NCI-H2029 treated with DMSO at 0.1 percent for 48 hours (cell line): ENCODE measurements at places on chromosomes 4 and X.
A peak's percentile ranks its signal among the peaks of the same experiment; 100 is the strongest.

GRCh38 chr4:83340692-83341343 lies 6.2 kb upstream of the HPSE start:
- no peak for DNase-seq

DNA sequence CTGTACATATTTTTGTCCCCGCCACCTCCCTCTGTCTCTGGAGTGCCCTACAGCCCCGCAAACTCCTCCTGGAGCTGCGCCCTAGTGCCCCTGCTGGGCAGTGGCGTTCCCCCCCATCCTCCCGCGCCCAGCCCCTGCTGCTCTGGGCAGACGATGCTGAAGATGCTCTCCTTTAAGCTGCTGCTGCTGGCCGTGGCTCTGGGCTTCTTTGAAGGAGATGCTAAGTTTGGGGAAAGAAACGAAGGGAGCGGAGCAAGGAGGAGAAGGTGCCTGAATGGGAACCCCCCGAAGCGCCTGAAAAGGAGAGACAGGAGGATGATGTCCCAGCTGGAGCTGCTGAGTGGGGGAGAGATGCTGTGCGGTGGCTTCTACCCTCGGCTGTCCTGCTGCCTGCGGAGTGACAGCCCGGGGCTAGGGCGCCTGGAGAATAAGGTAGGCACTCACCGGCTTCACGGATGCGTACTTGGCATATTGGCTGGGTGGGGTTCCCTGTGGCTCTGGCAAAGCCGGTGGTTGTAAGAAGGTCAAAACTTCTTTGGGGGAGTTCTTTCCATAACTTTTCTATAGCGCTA lies 653 bp downstream of the HHIP start:
- DNase-seq: no peak

DNA sequence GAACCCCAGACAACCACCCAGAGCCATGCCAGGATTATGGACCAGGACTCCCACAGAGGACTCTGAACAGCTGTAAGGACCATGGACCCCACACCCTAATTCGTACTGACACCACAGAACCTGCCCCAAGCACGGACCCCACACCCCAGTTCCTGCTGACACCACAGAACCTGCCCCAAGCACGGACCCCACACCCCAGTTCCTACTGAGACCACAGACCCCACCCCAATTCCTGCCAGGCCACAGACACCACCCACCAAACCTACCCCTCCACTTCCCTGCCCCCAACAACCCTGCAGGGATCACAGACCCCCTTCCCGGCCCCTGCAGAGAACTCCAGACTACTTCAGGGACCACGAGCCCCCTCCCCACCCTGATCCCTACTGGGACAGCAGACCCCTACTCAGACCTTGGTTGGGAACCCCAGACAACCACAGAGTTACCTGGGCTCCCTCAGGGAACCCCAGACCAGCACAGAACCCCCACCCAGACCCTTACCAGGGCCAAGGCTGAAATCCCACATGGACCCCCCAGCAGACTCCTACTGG lies 1.4 kb upstream of the DHRSX start:
- DNase-seq: no peak

- peak; percentile 11 for DNase-seq
Measured at GRCh38 chrX:74924449-74925224, 615 bp downstream of the NEXMIF start.

GRCh38 chr4:141761926-141762325 lies 125.5 kb downstream of the IL15 start:
- no peak for DNase-seq

GRCh38 chrX:10875995-10876394 lies 235.1 kb upstream of the HCCS start:
- DNase-seq: no peak

DNA sequence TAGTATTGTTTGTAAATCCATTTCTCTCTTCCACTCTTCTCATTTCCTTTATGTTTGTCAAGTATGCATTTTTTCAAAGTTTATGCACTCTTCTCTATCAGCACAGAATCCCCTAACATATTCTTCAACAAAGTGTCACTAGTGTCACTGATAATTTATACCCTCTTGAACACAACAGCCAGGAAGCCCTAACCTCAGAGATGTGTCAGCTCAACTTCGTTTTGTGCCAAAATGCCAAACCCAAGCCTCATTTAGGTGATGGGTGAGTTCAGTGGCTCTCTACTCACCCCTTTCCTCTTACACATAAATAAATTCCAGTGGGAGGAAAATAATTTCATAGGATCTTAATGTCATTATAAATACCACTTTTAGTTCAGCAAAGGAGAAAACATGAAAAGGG lies 22.4 kb upstream of the P2RY10 start:
- no peak for DNase-seq

DNA sequence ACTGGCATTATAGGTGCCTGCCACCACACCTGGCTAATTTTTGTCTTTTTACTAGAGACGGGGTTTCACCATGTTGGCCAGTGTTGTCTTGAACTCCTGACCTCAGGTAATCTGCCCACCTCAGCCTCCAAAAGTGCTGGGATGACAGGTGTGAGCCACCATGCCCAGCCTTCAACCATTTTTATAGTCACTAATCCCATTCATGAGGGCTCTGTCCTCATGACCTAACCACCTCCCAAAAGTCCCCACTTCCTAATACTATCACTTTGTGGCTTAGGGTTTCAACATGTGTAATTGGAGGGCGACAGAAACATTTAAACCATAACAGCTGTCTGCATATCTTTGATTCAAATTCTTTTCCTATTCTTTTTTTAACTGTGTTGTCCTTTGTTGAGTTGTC lies 229.6 kb upstream of the AGA start:
- no peak for DNase-seq

DNA sequence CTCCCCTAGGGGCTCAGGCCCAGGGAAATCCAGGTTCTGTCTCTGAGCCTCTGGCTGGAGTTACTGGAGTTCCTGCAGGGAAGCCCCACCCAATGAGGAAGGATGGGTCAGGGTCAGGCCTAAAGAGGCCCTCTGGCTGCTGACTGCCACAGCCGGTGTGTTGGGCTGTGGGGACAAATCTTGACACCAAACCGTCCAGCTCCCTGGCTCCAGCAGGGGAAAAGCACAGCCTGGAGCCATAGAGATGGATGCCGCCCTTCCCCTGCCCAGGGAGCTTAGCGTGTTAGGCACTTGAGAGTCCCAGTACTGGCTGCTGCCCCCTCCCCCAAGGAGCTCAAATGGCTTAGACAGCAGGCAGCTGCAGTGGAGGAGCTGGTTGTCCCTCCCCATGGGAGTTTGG lies 321.3 kb upstream of the LCORL start:
- DNase-seq: no peak

- DNase-seq: no peak
Measured at GRCh38 chrX:110944311-110944750, 148.7 kb upstream of the CHRDL1 start.

GRCh38 chrX:50098749-50099148 lies 102.1 kb downstream of the AKAP4 start:
- no peak for DNase-seq

DNA sequence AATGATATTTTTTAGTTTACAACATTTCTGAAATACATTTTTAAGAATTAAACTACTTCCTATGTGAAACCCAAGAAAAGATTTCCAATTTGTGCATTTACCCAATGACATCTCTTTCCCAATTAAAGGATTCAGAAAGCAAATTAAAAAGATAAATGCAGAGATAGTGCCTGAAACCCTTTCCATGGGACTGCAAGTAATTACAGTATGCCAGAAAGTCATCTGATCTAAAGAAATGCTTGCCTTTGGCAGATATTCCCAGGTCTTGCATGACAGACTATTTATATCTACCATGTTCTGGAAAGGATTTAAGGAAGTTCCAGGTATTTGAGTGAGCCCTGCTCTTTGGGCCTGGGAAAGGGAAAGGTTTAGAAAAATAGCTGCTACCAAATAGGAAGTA lies 41.6 kb upstream of the CXorf38 start:
- DNase-seq: no peak

GRCh38 chrX:46838486-46838870 lies 1.6 kb downstream of the RP2 start:
- no peak for DNase-seq

DNA sequence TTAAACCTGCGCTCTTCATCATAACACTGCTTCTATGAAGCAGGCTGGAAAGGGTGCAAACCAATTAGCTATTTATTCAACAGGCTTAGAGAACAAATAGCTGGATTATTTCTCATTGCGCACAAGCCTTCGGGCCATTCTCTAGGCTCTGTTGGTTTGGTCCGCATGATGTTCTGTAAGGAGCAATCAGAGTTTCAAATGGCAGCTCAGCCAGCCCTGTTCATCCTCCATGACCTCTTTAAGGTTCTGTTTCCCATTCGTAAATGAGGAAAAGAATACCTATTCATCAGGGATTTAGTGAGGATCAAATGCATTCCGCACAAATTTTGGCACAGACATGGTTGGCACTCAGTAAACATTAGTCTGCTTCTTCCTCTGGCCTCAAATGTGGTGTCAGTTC lies 15.5 kb upstream of the GPM6A start:
- no peak for DNase-seq

GRCh38 chr4:34250562-34250961 lies 1993.8 kb downstream of the ARAP2 start:
- no peak for DNase-seq

DNA sequence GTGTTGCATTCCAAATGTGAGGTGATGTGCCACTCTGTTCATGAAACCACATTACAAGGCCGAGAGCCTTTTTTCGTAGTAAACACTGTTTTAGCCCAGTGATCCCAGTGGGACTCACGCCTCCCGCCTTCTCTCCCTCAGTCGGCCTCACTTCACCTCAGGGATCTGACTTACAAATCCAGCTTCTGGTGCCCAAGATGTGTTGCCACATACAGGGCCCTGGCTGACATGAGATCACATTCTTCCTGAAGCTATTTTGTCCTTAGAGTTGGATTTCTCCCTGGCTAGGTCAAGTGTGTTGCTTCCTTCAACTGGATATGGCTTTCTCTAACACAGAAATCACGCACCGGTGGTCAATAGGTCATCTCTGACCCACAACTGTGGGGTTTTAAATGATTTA lies 354.7 kb downstream of the FBXW7 start:
- no peak for DNase-seq

DNA sequence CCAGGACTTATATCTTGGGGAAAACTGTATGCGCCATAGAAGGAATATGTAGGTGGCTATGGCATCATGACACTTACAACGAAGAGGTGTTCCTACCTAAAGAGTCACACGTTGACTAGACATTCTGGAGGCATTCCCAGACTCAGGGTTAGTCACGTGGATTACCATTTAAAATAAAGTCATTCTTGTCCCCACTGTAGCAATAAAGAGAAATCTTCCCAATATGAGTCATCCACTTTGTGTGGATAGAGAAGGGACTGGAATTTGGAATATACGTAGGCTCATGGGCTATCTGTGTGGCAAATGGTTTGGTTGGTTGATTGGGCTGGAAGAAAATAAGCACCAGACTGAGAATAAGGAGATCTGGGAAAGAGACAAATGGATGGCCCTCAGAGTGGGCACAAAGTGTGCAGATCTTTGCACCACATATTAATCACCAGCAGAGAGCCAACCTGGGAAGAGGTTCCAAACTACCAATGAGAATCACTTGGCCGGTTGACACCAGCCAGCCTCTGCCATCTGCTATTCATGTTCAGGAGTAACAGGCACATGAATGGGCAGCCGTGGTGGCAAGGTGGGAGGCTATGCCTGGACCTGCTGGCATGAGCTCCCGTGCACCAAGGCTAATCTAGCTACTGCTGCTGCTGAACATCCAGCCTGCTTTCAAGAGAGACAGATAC lies 41.0 kb downstream of the MTNR1A start:
- DNase-seq: no peak

GRCh38 chr4:173801361-173801760 lies 271.3 kb upstream of the HAND2 start:
- DNase-seq: no peak

DNA sequence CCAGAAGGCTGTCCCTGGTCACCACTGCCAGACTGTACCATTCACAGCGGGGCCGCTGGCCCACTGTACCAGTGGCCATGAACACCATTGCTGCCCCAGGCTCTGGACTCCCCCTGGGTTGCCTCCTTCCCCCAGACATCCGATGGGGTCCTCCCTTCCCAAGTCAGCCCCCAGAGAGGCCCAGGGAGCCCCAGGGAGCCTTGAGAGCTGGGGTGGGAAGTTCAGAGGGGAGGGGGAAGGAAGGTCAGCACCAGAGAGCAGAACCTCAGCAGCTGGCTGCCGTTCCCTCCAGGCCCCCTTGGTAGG lies 441 bp upstream of the ARHGAP4 start:
- DNase-seq: no peak

DNA sequence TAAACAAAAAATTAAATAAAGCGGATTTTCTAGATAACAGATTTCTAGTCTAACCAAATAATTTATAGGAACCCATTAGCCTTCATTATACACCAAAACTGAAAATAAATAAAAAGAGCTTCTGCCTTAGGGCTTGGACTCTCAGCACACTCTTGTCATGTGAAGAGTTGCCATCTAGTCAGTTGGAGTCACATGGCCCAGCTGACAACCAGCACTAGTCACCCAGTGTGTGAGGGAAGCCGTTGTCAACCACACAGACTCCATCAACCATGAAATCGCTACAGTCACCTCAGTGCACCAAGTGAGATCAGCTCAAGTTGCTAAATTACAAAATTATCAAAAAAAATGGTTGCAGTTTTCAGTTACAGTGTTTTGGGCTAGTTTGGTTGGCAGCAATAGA lies 470.0 kb downstream of the GASK1B start:
- DNase-seq: no peak

GRCh38 chr4:159273141-159273438 lies 170.2 kb downstream of the RAPGEF2 start:
- peak; percentile 14 for DNase-seq

GRCh38 chr4:147311956-147312355 lies 168.9 kb upstream of the EDNRA start:
- no peak for DNase-seq

GRCh38 chrX:57822818-57823217 lies 87.4 kb downstream of the ZXDA start:
- no peak for DNase-seq

DNA sequence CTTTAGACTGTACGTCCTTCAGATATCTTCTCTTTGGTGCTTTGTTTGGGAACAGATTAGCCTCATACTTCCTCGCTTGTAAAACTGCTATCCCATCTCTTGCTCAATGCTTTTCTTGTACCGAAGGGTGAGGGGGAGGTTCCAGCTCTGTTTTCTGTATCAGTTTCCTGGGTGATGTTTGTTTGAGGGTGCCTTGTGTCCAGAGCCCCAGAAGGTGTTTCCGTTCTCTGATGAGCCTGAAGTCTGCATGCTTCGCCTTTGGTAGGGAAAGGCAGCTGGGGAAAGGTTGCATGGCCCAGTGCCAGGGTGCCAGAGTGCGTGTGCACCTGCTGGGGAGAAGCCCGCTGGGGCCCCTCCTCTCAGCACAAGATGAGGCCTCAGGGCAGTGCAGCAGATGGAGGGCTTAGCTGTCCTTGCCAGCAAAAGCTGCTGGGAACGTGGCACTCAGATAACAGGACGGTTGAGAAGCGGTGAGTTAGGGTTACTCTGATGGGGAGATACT lies 73.7 kb downstream of the TBL1X start:
- DNase-seq: peak; percentile 33

DNA sequence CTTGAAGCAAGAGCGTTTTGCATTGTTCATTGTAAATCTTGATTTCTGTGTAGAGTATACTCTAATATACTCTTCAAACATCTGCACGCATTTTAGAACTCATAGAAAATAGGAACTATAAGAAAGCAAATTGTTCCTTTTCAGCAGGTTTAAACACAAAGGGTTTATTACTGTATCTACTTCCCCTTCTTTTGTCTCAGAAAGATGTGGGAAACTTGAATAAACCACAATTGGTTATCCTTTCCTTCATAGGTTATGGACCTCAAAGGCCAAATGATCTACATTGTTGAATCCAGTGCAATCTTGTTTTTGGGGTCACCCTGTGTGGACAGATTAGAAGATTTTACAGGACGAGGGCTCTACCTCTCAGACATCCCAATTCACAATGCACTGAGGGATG lies 46.0 kb upstream of the GUCY1B1 start:
- DNase-seq: no peak
